ENCODE measurements at places on chromosomes 2 and 18.

DNA sequence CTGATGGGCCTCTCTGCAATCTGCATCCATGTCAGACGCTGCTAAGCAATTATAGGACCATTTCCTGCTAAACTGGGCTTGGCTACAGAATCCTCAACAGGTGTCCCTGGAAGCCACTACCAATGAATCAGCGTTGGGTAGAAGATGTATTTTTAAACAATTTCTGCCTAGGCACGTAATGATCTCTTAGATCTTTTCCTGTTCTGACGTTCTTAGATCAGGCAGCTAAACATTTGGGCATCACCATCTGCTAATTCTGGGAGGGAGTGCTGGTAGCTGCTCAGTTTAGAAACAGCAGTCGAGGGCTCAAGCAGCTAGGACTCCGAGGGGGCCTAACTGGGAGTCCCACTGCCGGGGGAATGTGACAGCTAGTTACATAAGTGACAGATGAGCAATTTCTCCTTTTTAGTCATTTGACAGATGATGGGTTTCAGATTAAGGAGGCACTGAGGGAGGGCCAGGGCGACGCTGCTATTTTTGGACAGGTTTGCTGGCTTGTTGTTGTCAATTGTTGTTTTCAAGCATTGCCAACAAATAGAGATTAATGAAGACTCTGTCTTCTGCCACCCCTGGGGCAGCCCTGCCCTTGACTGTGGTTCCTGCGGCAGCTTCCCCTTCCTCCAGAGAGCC is 92.7 kb downstream of the MRO start:
- no peak for DNase-seq
- peaks cover 31% of the 10 kb centered on the region for H3K27me3 ChIP-seq
- H3K4me1 ChIP-seq: no peaks in the 10 kb centered on the region
- H3K36me3 ChIP-seq: no peaks in the 10 kb centered on the region
- H3K4me3 ChIP-seq: no peak overlapping the region

DNA sequence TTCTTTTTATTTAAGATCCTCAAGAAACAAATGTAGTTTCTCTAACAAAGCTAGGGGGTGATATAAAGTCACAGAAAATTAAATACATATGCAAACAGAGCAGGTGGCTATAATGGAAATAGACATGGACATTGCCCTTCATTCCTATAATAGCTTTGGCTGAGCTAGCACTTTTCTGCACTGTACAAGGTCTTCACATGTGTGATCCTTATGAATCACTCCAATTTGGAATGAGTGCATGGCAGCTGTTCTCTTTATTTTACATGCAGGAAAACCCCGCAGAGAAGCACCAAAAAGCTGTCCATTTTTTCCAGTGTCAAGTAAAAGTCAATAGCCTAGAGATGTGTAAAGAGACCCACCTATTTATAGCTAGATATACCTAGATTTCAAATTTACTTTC is 747.4 kb upstream of the SLC8A1 start:
- H3K4me3 ChIP-seq: no peak overlapping the region
- H3K36me3 ChIP-seq: no peaks in the 10 kb centered on the region
- no peak for DNase-seq

GRCh38 chr2:165864296-165864695 is 70.2 kb upstream of the GALNT3 start:
- H3K27ac ChIP-seq: no peak overlapping the region
- DNase-seq: no peak
- H3K36me3 ChIP-seq: peaks cover 6% of the 10 kb centered on the region
- no peaks in the 10 kb centered on the region for H3K4me1 ChIP-seq

- H3K27ac ChIP-seq: no peak overlapping the region
- no peak overlapping the region for H3K4me3 ChIP-seq
- no peaks in the 10 kb centered on the region for H3K4me1 ChIP-seq
- no peaks in the 10 kb centered on the region for H3K27me3 ChIP-seq
- DNase-seq: no peak
These were observed 136.5 kb upstream of the RND3 start for GRCh38 chr2:150624001-150624401.

GRCh38 chr2:6940820-6941219 is 23.6 kb downstream of the RNF144A start:
- no peak for DNase-seq
- H3K27me3 ChIP-seq: no peaks in the 10 kb centered on the region
- H3K4me3 ChIP-seq: no peak overlapping the region
- peaks cover 15% of the 10 kb centered on the region for H3K36me3 ChIP-seq
- no peak overlapping the region for H3K27ac ChIP-seq
- peaks cover 69% of the 10 kb centered on the region for H3K4me1 ChIP-seq

GRCh38 chr2:32632089-32632488 is 4.2 kb downstream of the TTC27 start:
- H3K27ac ChIP-seq: no peak overlapping the region
- H3K4me3 ChIP-seq: no peak overlapping the region
- H3K27me3 ChIP-seq: no peaks in the 10 kb centered on the region
- peaks cover 27% of the 10 kb centered on the region for H3K4me1 ChIP-seq

DNA sequence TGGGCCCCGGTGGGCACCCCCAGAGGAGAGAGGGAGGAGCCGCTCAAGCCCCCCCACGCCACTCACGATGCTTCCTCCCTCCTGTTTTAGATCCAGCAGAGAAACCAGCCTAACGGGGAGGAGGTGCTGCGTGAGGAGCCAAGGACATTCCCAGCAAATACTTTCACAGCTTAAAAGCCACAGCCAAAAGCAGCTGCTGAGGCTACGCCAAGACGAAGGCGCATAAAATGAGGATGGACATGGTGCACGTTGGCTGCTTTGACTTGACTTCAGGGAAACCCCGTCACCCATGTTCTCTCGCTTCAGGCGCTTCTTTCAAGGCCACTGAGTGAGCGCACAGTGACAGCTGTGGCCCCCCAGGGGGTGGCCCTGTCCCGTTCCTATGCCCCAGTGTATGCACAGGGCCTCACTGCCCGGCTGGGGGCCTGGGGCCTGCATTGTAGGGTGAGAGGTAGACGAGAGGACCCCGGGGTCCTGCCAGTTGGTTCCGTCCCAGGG is 72.1 kb upstream of the PXDN start:
- H3K27ac ChIP-seq: no peak overlapping the region
- no peak for DNase-seq
- H3K4me1 ChIP-seq: no peaks in the 10 kb centered on the region
- no peaks in the 10 kb centered on the region for H3K36me3 ChIP-seq
- H3K4me3 ChIP-seq: no peak overlapping the region
- H3K27me3 ChIP-seq: no peaks in the 10 kb centered on the region

GRCh38 chr2:239268082-239268481 is 132.7 kb downstream of the HDAC4 start:
- H3K4me3 ChIP-seq: peak overlapping the region; percentile 97
- H3K4me1 ChIP-seq: peaks cover 65% of the 10 kb centered on the region
- peaks cover 22% of the 10 kb centered on the region for H3K36me3 ChIP-seq
- no peaks in the 10 kb centered on the region for H3K27me3 ChIP-seq
- H3K27ac ChIP-seq: peak overlapping the region; percentile 97

DNA sequence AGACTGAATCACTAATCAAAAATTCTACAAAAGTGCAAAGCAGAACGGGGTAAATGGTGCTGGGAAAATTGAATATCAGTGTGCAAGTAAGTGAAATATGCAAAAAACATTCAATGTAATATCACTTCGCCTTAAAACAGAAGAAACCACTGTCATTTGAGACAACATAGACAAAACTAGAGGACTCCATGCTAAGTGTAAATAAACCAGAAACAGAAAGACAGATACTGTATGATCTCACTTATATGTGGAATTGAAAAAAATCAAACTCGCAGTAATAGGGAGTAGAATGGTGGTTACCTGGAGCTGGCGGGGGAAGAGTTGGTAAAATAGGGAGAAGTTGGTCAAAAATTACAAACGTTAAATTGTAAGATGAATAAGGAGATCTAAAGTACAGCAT is 1420.0 kb upstream of the CDH2 start:
- no peaks in the 10 kb centered on the region for H3K36me3 ChIP-seq
- H3K4me1 ChIP-seq: no peaks in the 10 kb centered on the region
- DNase-seq: no peak
- no peak overlapping the region for H3K27ac ChIP-seq
- H3K27me3 ChIP-seq: no peaks in the 10 kb centered on the region
- H3K4me3 ChIP-seq: no peak overlapping the region

DNA sequence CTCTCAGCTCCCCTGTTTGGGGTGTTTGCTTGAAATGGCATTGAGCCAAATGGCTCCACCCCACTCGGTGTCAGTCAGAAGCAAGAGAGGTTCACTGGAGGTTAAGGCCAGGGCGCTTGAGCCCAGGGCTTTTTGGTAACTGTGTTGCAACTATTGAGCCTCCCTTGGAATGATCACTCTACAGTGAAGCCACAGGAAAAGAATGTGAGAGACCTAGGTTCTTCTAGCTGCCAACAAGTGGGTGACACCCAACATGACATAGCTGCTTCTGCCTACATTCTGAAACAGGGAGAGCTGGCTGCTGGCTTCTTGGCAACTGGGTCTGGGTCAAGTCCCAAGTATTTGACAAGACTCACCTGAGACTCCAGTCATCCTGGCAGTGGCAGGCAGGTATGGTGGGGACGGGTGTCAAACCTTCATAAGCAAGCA is 7.1 kb upstream of the GRHL1 start:
- H3K27ac ChIP-seq: no peak overlapping the region
- no peak overlapping the region for H3K4me3 ChIP-seq
- no peak for DNase-seq
- H3K27me3 ChIP-seq: peaks cover 47% of the 10 kb centered on the region

DNA sequence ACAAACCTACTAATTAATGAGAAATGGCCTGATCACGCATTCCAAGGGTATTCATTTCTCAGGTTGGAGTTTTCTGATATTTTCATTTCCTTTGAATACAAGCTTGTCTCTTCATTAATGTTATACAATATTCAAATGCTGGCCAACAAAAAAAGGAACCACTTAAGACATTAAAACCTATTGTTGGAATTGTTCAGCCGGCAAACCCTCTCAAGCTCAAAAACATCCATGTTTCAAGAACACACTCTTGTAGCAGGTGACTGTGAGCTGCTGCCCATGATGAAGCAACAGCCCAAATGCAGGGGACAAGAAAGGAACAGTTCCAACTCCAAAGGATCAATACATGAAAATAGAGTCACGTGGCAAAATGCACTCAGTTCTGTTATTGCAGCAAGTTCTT is 454.5 kb downstream of the BCL11A start:
- H3K27ac ChIP-seq: no peak overlapping the region
- H3K36me3 ChIP-seq: no peaks in the 10 kb centered on the region

DNA sequence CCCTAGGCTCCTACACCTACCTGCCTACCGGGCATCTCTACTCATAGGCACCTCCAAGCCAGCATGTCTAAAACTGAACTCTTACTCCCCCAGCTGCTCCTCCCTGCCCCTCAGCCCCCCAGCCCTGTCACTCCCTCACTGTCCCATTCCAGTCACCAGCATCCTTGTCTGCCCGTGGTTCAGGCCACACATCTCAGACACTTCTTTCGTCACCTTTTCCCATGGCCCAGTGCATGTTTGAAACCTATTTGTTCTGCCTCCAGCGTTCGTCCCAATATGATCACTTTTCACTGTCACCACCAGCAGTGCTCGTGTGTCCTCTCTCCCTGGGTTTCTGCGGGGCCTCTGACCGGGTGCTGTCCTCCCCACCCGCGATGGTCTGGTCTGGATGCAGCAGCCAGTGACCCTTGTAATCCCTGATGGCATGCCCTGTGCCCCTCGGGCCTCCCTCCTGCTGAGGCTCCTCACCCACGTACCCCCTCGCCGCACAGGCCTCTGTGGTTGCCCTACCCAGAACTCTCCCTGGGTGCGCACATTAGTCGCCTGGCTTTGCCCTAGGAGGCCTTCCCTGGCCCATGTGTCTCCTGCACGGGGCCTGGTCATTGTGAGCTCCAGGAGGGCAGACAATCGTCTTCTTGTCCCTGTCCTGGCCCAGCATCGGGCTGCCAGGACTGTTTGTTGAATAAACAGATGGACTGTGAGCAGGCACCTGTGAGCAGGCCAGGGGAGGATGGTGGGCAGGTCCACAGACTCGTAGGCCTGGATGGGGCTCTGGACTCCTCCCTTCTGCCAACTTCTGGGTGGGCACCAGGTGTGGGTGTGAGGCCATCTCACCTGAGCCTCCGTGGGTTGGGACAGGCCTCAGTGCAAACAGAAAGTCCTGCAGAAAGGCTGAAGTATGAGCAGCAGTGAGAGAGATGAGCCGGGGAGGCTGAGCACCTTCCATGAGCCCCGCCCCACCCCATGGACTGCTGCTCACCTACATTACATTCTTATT is 15.5 kb downstream of the LDLRAD4 start:
- no peak for DNase-seq
- H3K4me1 ChIP-seq: no peaks in the 10 kb centered on the region
- peaks cover 7% of the 10 kb centered on the region for H3K27me3 ChIP-seq
- no peak overlapping the region for H3K4me3 ChIP-seq
- peaks cover 2% of the 10 kb centered on the region for H3K36me3 ChIP-seq

DNA sequence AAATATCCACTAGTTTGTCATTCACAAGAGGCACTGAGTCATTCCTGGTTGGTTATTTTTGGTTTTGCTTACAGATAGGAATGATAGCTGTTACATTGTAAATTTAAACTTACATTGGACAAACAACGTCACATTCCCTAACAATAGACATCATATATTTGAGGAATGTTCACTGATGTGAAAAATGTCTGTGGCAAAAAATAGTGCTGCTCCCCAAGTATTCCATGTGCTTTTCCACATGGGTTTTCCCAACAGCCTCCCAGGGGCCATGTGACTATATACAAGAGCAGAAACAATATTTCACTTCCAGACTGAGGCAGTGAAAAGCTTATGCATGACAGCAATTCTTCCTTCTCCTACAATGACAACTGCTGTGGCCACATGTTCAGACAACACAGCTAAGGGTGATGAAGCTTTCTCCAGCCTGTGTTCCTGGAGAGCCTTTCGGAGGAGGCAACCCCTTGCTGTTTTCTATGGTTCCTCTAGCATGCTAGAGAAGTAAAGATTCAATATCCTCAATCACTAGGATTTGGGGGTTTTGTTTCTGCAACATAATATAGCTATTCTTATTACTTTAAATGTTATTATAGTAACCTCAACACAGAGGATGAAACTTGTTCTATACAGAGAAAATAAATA is 202.7 kb downstream of the PTH2R start:
- no peaks in the 10 kb centered on the region for H3K4me1 ChIP-seq
- H3K36me3 ChIP-seq: no peaks in the 10 kb centered on the region
- no peak for DNase-seq
- no peak overlapping the region for H3K4me3 ChIP-seq

- peaks cover 11% of the 10 kb centered on the region for H3K27me3 ChIP-seq
- no peaks in the 10 kb centered on the region for H3K4me1 ChIP-seq
- no peak overlapping the region for H3K4me3 ChIP-seq
- no peak overlapping the region for H3K27ac ChIP-seq
- H3K36me3 ChIP-seq: peaks cover 1% of the 10 kb centered on the region
These were observed 51.0 kb upstream of the ROCK2 start for GRCh38 chr2:11395389-11395788.
